ENCODE measurements at places on chromosomes 1 and 21.
A peak's percentile ranks its signal among the peaks of the same experiment; 100 is the strongest.

- DNase-seq, result peak; percentile 70
Observed at GRCh38 chr1:186985889-186986491, 157.2 kb downstream of the PLA2G4A start.

DNA sequence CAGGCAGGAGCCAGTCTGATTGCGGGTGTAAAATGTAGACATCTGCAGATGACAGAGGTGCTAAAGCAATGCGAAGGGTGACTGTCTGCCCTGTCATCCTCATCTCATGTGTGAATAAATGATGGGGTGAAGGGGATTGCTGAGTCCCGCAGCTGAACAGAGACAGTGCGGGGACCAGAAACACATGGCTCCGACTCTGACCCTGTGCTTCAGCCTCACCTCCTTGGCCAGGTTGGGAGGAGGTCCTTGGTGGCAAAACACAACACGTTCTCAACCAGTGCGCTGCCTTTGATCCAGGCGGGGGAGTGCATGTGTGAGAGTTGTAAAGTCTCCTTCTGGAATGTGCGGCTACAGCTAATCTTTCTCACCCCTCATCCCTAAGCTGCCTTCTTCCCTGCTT, 32.0 kb upstream of the TTC22 start:
- DNase-seq, result no peak

- DNase-seq, result no peak
Observed at GRCh38 chr1:157403203-157403602, 149.1 kb downstream of the FCRL5 start.

DNA sequence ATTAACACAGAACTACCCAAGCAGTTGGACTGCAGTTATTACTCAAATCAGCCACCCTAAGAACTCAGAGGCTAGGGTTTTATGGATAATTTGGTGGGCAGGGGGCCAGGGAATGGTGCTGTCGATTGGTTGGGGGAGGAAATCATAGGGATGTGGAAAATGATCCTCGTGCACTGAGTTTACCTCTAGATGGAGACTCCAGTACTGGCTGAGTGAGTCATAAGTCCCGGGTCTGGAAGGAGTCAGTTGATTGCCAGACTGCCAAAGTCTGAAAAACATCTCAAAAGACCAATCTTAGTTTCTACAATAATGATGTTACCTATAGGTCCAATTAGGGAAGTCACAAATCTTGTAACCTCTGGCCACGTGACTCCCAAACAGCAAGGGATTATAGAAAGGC, 257.5 kb upstream of the PRMT6 start:
- no peak for DNase-seq

DNA sequence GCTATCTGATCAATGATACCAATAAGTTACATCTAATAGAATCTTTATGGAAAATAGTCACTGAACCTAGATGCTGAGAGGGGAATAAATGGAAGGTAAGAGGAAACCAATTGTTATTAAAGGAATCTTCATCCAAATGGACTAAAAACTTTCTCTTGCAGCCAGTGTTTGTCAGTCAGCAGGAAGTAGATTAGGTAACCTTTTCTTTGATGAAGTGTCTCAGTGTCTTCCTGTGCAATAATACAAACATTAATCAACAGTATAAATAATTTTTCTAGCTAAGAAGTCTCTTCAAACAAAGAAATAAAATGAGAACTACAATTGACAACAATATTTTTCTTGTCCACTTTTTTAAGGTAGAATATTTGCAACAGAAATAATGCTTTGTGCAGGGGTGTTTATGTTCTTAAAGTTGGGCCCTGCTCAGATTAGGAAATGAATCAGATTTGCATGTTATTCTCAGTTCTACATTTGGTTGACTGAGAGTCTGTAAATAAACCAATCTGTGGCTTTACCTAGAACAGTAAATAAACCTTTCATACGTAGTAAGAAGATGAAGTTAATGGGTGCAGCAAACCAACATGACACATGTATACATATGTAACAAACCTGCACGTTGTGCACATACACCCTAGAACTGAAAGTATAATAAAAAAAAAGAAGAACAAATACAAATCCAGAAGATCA, 391.4 kb downstream of the MRPL39 start:
- DNase-seq, result no peak

DNA sequence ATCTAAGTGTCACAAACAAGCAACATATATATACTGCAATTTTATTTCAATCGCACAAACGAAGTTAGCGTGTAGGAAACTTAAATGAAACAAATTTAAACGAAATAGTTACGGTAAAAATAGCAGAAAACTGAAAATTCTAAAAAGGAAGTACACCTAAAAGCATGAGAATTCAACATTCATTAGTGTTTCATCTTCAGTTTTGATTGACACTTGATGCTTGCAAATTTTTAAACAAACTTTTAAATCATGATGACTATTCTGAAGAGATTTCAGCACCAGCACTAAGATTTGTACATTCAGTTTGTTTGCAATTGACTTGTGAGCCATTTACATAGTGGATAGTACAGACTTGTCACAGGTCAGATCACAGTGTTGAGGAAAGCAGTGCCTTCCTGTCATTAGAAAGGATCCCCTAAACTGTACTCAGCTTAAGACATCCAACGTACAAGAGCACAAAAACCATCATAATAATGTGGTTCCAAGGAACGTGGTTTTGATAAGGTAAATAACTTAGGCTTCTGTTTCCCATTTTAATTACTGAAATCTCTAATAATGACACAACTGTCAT, 67.0 kb upstream of the LBR start:
- DNase-seq, result no peak

- no peak for DNase-seq
Observed at GRCh38 chr1:200181861-200182260, 154.4 kb downstream of the NR5A2 start.

GRCh38 chr1:170414989-170415709, 116.8 kb upstream of the GORAB start:
- no peak for DNase-seq

GRCh38 chr1:169163059-169163458, 56.6 kb downstream of the ATP1B1 start:
- DNase-seq, result no peak

- DNase-seq, result no peak
Observed at GRCh38 chr1:73907051-73907450, 290.9 kb downstream of the LRRIQ3 start.

DNA sequence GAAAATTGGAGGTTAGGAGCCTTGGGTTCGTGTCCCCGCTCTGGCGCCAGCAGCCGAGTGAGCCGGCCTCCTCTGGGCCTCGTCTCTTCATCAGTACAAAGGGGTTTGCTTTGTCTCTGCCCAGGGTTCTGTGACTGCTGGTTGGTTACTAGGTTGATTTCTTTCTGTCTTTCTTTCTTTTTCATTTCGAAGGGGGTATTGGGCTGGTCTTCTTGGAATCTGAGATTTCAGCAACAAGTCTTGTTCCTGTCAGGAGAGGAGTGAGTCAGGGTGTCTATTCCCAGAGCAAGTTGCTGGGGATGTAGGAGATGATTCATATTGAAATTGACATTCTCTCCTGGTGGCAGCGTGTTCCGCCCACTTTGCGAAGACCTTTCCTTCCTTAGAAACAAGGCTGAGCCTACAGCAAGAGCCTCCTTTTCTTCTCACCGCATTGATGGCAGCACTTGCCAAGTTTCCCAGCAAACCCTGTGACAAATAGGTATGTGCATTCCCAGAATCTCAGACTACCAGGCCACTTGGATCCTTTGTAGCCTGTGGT, 79.2 kb downstream of the MAN1C1 start:
- no peak for DNase-seq

DNA sequence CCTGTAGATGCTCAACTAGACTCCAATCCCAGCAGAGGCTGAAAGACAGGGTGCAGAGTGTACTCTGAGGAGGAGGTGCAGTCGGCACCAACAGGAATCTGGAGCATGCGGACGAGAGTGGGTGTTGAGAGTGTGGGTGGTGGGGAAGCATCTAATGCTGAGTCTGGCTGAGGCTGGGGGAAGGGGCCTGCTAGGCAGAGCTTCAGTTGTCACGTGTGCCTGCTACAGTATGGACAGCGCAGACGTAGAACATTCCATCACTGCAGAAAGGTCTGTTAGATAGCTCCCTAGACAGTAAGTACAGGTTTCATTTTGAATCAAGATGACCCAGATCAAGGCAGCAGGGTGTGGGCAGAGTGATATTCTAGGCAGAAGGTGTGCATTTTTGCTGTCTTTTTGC, 23.1 kb downstream of the SNAP47 start:
- no peak for DNase-seq

DNA sequence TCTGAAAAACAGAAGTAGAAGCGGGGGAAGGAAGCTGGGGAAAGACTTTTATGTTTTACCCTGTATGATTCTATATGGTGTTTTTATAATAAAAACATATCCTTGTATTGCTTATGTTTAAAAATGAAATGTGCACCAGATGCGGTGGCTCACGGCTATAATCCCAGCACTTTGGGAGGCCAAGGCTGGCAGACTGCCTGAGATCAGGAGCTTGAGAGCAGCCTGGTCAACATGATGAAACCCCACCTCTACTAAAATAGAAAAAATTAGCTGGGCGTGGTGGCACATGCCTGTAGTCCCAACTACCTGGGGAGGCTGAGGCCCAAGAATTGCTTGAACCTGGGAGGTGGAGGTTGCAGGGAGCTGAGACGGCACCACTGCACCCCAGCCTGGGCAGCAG, 155.4 kb downstream of the SMYD3 start:
- no peak for DNase-seq

- peak; percentile 54 for DNase-seq
Observed at GRCh38 chr1:108125312-108126138, 74.6 kb downstream of the SLC25A24 start.

DNA sequence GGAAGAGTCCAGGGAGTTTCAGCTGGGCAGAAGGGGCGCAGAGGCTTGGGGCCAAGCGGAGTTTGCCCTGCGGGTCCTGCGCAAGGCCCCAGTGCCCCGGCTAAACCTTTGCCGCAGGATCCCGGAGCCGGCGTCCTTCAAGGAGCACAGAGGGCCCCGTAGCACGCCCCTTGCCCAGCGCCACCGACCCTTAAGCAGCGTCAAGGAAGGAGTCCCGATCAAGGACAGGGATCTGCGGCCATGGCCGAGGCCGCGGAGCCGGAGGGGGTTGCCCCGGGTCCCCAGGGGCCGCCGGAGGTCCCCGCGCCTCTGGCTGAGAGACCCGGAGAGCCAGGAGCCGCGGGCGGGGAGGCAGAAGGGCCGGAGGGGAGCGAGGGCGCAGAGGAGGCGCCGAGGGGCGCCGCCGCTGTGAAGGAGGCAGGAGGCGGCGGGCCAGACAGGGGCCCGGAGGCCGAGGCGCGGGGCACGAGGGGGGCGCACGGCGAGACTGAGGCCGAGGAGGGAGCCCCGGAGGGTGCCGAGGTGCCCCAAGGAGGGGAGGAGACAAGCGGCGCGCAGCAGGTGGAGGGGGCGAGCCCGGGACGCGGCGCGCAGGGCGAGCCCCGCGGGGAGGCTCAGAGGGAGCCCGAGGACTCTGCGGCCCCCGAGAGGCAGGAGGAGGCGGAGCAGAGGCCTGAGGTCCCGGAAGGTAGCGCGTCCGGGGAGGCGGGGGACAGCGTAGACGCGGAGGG, 520 bp downstream of the CLIC6 start:
- no peak for DNase-seq

DNA sequence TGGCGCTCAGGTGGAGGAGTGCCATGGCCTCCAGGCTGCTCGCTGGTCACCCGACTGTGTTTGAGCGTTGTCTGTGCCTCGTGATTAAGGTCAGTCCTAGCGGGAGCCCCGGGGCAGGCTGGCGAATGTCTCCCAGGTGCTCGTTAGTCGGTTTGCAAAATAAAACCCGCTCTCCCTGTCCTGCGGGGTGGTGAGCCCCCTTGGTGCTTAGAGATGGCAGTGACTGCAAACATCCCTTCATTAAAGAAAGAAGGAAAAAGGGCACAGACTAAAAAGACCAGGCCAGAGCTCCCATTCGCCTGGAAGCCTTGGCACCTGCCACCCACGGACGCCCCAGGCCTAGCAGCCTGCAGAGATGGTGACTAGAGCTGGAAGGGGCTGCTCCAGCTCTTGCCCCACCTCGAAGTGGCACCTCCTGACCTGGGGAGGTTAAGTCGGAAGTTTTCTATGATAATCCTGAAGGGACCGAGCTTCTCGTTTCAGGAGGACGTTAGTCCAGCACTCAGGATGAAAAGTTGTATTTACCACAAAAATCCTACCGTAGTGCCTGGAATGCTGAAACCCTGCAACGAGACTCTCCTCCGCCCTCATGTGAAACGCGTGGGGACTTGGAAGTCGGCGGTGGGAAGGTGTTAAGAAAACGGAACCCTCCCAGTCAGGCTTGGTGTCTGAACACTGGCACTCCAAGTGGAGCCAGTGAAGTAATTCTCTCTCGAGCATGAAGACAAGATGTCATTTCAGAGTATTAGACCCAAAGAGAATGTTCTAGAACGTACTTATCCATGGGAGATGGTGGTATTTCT, 24.6 kb downstream of the RIPK4 start:
- DNase-seq, result no peak

DNA sequence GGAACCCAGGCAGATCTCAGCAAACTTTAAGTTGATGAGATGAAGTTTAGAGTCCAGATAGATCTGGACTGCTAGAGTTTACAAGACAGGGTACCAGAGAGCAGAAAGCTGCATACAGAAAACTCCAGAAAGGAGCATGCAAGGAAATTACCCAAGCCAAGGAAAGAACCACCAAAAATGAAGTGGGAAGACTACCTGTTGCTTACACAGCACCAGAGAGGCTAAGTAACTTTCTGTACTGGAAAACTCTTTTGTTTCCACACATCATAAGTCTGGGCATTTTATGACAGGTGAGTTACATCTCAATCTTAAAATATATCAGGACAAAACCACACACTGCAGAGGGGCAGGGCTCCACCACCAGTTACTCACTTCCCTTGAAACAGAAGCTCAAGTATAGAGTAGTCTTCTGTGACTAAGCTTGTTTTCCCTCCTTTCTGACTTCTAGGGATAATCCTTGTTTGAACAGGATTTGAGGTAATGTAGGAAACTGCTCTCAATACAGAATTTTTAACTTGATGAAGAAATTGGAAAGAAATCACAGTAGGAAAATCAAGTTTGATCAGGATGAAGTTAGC, 17.4 kb upstream of the GJA9 start:
- no peak for DNase-seq

- DNase-seq, result no peak
Observed at GRCh38 chr1:54329312-54330003, 76.7 kb downstream of the SSBP3 start.

- DNase-seq, result no peak
Observed at GRCh38 chr1:226026833-226027232, 27.7 kb upstream of the SDE2 start.

- no peak for DNase-seq
Observed at GRCh38 chr21:40433538-40433937, 413.4 kb downstream of the DSCAM start.

GRCh38 chr1:22691031-22691753, 19.4 kb upstream of the EPHB2 start:
- no peak for DNase-seq

- DNase-seq, result no peak
Observed at GRCh38 chr1:36326499-36326898, 3.1 kb upstream of the EVA1B start.

- no peak for DNase-seq
Observed at GRCh38 chr1:19525607-19526545, 40.5 kb upstream of the CAPZB start.

- DNase-seq, result no peak
Observed at GRCh38 chr1:22239378-22239777, 96.5 kb upstream of the WNT4 start.

GRCh38 chr1:188599313-188599712, 1770.6 kb downstream of the PLA2G4A start:
- no peak for DNase-seq

Measured in NCI-H1694 (cell line).